HepG2 (cell line): ENCODE measurements at places on chromosomes 1 and 21. TPM values are rescaled to one million over a fixed set of nuclear protein-coding genes. Genes with fewer than 3 reads are reported as not detected.

- peaks cover 7% of the 10 kb centered on the region for H3K36me3 ChIP-seq
- no peak overlapping the region for H3K27ac ChIP-seq
- H3K27me3 ChIP-seq: no peaks in the 10 kb centered on the region
- H3K4me3 ChIP-seq: no peak overlapping the region
- no peak for DNase-seq
Observed at GRCh38 chr1:19621274-19621950, 22.7 kb upstream of the NBL1 start.

GRCh38 chr1:160781914-160782689 is 13.9 kb upstream of the LY9 start:
- no peaks in the 10 kb centered on the region for H3K36me3 ChIP-seq
- H3K4me1 ChIP-seq: no peaks in the 10 kb centered on the region
- DNase-seq: no peak

DNA sequence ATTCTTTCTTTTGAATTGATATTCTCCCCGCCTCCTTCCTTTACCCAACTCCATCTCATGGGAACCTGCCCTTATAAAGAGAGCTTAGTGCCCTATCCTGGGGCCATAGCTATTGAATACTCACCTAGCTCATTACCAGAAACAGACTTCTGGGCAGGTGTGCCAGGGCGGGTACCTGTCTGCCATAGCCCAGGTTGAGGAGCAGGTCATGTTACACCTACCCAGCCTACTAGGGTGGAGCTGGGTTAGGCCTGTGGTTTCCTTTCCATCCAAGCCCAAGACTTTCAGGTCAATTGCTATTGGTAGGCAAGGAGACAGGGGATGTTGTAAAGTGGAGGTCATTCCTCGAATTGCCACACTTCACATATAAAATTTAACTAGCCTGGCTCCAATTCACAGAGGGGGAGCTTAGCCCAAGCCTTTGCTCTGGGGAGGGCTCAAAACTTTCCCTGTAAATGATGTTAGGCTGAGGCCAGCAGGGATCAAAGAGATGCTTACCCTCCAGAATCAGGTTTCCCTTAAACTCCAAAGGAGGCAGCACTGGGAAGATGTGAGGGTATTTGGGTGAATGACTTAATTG is 87.1 kb upstream of the IPO9 start:
- H3K4me3 ChIP-seq: no peak overlapping the region
- no peak overlapping the region for H3K27ac ChIP-seq
- H3K27me3 ChIP-seq: peaks cover 5% of the 10 kb centered on the region
- no peaks in the 10 kb centered on the region for H3K36me3 ChIP-seq
- DNase-seq: no peak

DNA sequence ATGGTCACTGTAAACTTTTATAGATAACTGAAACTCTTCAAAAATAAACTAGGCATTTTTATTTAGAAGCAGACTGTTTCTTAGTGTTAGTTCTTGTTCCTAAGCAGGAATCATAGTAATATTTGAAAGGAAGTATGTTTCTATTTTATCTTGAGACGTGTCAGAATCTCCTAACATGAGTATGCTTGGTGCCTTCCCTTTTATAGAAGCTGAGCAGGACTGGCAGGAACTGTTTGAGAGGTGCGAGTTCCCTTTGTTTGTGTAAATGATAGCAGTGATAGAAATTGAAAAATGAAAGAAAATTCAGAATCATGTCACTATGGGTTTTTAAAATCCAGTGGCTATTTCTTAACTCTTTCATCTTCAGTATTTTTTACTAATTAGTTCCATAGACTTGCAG is 56.9 kb downstream of the LRRC8D start:
- DNase-seq: no peak
- no peak overlapping the region for H3K27ac ChIP-seq
- peaks cover 28% of the 10 kb centered on the region for H3K36me3 ChIP-seq
- no peaks in the 10 kb centered on the region for H3K27me3 ChIP-seq

- no peak overlapping the region for H3K4me3 ChIP-seq
- H3K36me3 ChIP-seq: no peaks in the 10 kb centered on the region
- peaks cover 24% of the 10 kb centered on the region for H3K4me1 ChIP-seq
Observed at GRCh38 chr1:54619749-54620148, 3.6 kb downstream of the FAM151A start.

DNA sequence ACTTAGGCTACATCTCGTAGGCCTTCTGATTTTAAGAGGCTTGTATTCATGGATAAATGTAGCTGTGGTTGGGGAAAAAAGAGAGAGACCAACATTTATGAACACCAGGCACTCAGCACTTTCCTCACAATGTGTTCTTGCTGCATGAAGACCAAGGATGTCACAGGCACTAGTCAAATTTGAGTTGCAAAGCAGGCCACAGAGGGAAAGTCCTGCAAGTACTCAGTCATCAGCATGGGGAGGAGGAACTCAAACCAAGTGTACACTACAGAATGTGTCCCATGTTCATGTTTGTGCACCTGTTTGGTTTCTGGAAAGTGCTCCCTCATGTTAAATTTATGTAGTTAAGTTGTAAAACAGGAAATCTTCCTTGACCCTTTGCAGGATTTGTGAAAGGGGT is 8.7 kb upstream of the MAP3K7CL start:
- DNase-seq: no peak
- no peak overlapping the region for H3K4me3 ChIP-seq
- H3K4me1 ChIP-seq: no peaks in the 10 kb centered on the region
- no peaks in the 10 kb centered on the region for H3K27me3 ChIP-seq
- H3K36me3 ChIP-seq: no peaks in the 10 kb centered on the region

- H3K27me3 ChIP-seq: peaks cover 6% of the 10 kb centered on the region
- H3K4me1 ChIP-seq: peaks cover 37% of the 10 kb centered on the region
- no peaks in the 10 kb centered on the region for H3K36me3 ChIP-seq
- peak overlapping the region; percentile 33; the same call in 1 of the 2 replicates for H3K4me3 ChIP-seq
- H3K27ac ChIP-seq: no peak overlapping the region
Observed at GRCh38 chr1:1462318-1462966, 9.1 kb upstream of the ATAD3B start.

- no peaks in the 10 kb centered on the region for H3K4me1 ChIP-seq
- no peaks in the 10 kb centered on the region for H3K27me3 ChIP-seq
- DNase-seq: peak; percentile 64
- no peak overlapping the region for H3K4me3 ChIP-seq
- H3K27ac ChIP-seq: no peak overlapping the region
Observed at GRCh38 chr1:43582162-43582566, 51.5 kb downstream of the PTPRF start.

DNA sequence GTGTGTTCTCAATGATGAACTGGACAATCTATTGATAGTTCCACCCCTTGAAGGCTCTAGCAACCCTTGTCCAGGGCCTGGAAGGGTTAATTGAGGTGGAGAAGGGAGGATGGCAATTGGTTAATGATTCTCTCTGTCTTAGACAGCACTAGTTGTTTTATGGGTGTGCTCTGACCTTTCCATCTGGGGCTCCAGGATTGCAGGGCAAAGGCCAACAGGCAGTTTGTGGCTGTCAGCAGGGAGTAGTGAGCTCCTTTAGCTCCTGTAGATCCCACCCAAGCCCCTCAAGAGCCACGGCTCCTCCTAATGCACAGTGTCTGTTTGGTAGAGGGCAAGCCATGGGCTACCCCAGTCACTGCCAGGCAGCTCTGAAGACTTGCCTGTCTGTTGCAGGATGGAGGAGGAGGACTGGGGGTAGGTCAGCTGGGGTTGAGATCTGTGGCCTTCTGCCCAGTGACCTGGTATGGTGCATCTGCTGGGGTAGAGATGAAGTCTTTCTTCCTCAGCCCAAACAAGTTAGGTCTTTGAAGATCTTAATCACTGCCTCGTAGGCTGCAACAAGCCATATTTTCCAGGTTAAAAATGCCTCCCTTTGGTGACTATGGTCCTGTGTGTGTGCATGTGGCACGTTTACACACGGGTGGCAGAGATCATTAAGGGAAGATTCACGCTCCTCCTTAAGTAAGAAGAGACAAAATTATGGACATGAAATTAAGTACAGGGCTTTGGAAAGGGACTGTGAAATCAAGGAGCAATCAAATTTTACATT is 7.7 kb downstream of the MROH7 start:
- peak overlapping the region; percentile 54 for H3K27ac ChIP-seq
- DNase-seq: peak; percentile 70
- peak overlapping the region; percentile 60 for H3K4me3 ChIP-seq
- no peaks in the 10 kb centered on the region for H3K36me3 ChIP-seq
- H3K4me1 ChIP-seq: peaks cover 57% of the 10 kb centered on the region

GRCh38 chr1:22104865-22105437 is 37.9 kb downstream of the WNT4 start:
- peaks cover 2% of the 10 kb centered on the region for H3K36me3 ChIP-seq
- no peak overlapping the region for H3K4me3 ChIP-seq
- no peaks in the 10 kb centered on the region for H3K27me3 ChIP-seq

GRCh38 chr1:155273343-155274245 is at the start of gene CLK2:
TSS of gene CLK2 (minus strand) at chr1:155273504. CDS start at chr1:155270977, 2,527 bp downstream.
- peaks cover 11% of the 10 kb centered on the region for H3K36me3 ChIP-seq
- H3K4me1 ChIP-seq: peaks cover 53% of the 10 kb centered on the region
- H3K27ac ChIP-seq: peak within 1 kb of the TSS; percentile 82

DNA sequence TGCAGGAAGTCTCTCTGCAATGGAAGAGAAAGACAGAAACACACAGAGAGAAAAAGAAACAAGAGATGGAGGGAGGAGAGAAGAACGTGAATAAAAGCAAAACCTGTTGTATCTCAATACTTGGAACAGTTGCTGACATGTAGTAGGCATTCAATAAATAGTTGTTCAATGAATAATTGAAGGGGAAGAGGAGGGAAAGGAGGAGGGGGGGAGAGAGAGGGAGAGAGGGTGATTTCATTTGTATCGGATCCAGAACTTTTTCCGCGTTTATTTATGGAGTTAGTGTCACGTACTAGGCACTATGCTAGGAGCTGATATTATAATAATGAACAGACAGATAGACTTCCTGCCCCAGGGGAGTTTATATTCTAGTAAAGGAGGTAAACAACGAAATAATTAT is 144.1 kb downstream of the OMA1 start:
- DNase-seq: no peak
- H3K27ac ChIP-seq: no peak overlapping the region
- H3K27me3 ChIP-seq: no peaks in the 10 kb centered on the region
- no peak overlapping the region for H3K4me3 ChIP-seq

- peak; percentile 3 for DNase-seq
- no peaks in the 10 kb centered on the region; the same call in 1 of the 2 replicates for H3K27me3 ChIP-seq
- H3K4me3 ChIP-seq: no peak overlapping the region
- H3K36me3 ChIP-seq: no peaks in the 10 kb centered on the region
Observed at GRCh38 chr1:97186381-97186780, 464.8 kb downstream of the PTBP2 start.

DNA sequence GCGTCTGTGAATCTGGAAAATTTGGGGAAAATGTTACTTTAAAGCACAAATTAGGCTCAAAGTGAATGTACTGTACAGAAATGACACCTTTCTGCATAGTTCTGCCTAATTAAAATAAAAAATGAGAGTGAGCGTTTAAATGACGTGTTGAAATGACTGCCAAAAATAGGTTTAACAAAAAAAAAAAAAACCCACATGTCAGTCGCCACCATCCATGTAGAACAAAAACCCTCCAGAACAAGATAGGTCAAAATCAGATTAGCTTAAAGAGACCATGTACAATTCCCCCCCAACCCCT is 745 bp downstream of the PARP1 start:
- H3K4me3 ChIP-seq: peak overlapping the region; percentile 71
- H3K4me1 ChIP-seq: peaks cover 52% of the 10 kb centered on the region
- H3K27ac ChIP-seq: peak overlapping the region; percentile 77
- no peaks in the 10 kb centered on the region for H3K27me3 ChIP-seq

DNA sequence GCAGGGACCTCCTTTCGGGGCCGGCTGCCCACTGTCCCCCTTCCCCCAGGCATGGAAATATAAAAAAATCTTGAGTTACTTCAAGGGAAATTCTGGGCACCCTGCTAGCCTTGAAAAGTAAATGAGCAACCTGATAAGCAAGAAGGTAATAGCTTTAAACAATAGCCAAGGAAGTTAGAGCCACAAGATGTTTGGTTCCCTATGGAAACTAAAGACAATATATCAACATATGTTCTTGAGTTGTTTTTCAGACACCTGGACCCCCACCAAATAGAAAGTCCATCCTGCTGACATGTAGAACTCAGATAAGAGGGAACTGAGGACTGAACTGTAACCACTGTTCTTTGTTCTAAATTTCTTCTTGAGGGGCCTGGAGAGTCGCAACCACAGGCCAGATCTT is 19.3 kb upstream of the SLC35A3 start:
- H3K27ac ChIP-seq: no peak overlapping the region
- no peak overlapping the region for H3K4me3 ChIP-seq
- no peak for DNase-seq
- H3K27me3 ChIP-seq: no peaks in the 10 kb centered on the region
- H3K4me1 ChIP-seq: no peaks in the 10 kb centered on the region
- H3K36me3 ChIP-seq: no peaks in the 10 kb centered on the region

GRCh38 chr1:110956586-110956985 is 7.1 kb downstream of the LRIF1 start:
- no peak overlapping the region for H3K4me3 ChIP-seq
- no peak for DNase-seq
- no peak overlapping the region for H3K27ac ChIP-seq

- H3K4me1 ChIP-seq: no peaks in the 10 kb centered on the region
- H3K36me3 ChIP-seq: no peaks in the 10 kb centered on the region
- no peak overlapping the region for H3K27ac ChIP-seq
- no peaks in the 10 kb centered on the region for H3K27me3 ChIP-seq
Observed at GRCh38 chr1:217605390-217605789, 25.5 kb downstream of the GPATCH2 start.

GRCh38 chr1:15974855-15975254 is 1.0 kb downstream of the ZBTB17 start:
- DNase-seq: no peak
- peaks cover 2% of the 10 kb centered on the region for H3K36me3 ChIP-seq
- H3K4me3 ChIP-seq: peak overlapping the region; percentile 94
- peak overlapping the region; percentile 46 for H3K27ac ChIP-seq

Gene VWA1
- 25.1 and 57.5 TPM in 2 replicates for total RNA-seq

Gene CYP2J2
- 1.1 and 2.1 TPM in 2 replicates for total RNA-seq

Gene CFAP57
- 0.14 TPM in 1 of 2 replicates, not detected in the other for total RNA-seq

Gene UTS2
- not detected in 2 replicates for total RNA-seq

Gene SAMD13
- total RNA-seq: 0.18 TPM in 2 replicates

Gene GSTM1
- total RNA-seq: not detected in 2 replicates

Gene PYGO2
- 20.3 and 21.3 TPM in 2 replicates for total RNA-seq

Gene DNAJC28
- total RNA-seq: 2.5 and 3.3 TPM in 2 replicates

Gene S100A2
- total RNA-seq: 1.2 and 1.4 TPM in 2 replicates

Gene CYP4X1
- 0.07 TPM in 1 of 2 replicates, not detected in the other for total RNA-seq
